H1 (cell line): ENCODE measurements at places on chromosomes 11 and 22. TPM values are rescaled to one million over a fixed set of nuclear protein-coding genes. Genes with fewer than 3 reads are reported as not detected.

The PAMR1 gene
- 3.0 TPM in 2 replicates for total RNA-seq

GRCh38 chr11:28677721-28678120 is 569.5 kb downstream of the METTL15 start:
- no peaks in the 10 kb centered on the region for H3K27me3 ChIP-seq
- no peak for DNase-seq
- no peak overlapping the region for H3K27ac ChIP-seq
- H3K36me3 ChIP-seq, result no peaks in the 10 kb centered on the region
- no peak overlapping the region for H3K4me3 ChIP-seq

DNA sequence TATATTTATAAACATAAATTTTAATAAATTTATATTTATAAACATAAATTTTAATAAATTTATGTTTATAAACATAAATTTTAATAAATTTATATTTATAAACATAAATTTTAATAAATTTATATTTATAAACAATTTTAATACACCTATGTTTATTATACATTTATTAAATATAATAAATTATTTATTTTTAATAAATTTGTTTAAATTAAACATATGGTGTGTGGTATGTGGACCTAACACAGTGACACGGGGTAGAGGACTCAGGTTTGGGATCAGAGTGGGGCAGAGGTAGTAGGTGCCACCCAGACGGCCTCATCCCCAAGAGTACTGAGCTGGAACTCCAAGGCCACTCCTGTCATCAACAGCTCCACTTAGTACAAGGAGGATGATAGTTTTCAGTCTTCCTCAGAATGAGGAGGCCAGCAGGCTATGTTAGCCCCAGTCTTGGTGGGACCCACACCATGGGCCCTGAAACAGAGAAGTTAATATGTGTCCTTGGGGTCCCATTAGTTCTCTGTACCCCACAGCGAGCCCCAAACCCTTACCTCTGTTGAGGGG is 46.7 kb upstream of the BID start:
- H3K27ac ChIP-seq, result no peak overlapping the region
- H3K27me3 ChIP-seq, result no peaks in the 10 kb centered on the region
- H3K36me3 ChIP-seq, result no peaks in the 10 kb centered on the region
- no peak for DNase-seq
- H3K4me1 ChIP-seq, result no peaks in the 10 kb centered on the region; the same call in 1 of the 2 replicates

DNA sequence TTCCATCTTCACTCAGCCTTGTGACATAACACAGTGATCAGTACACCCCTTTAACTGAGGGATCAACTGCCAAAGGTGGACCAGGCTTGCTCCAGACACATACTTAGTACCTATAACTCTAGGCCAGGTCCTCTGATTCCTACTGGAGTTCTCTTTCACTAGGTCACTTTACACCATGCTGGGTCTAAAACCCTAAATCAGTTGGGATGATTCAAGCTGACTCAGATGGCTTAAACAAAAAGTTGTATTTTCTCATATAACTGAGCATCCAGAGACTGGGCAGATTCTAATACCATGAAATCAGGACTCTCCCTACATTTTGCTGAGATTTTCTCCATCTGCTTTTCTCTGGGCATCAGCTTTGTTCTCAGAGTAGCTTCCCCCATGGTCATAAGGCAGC is 26.0 kb upstream of the FLI1 start:
- H3K27me3 ChIP-seq, result no peaks in the 10 kb centered on the region
- DNase-seq, result no peak
- H3K4me1 ChIP-seq, result no peaks in the 10 kb centered on the region

DNA sequence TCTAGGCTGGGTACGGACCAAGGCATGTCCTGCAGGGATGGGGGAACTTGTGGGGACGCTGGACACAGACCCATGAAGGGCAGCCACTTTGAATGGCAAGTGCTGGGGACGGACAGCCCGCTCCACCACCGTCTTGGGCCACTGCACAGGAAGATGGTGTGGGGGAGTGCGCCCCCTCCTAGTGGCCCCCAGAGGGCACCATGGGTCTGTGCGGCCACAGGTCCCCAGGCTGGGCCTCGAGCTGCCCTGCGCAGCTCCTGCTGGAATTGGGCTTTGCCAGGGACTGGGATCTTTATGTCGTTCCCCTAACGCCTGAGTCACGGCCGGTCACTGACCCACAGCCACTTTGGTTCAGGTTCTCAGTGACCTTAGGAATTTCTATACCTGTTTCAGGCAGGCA is 44.4 kb downstream of the NAT10 start:
- DNase-seq, result no peak
- H3K4me1 ChIP-seq, result no peaks in the 10 kb centered on the region
- H3K27me3 ChIP-seq, result no peaks in the 10 kb centered on the region
- H3K27ac ChIP-seq, result no peak overlapping the region

DNA sequence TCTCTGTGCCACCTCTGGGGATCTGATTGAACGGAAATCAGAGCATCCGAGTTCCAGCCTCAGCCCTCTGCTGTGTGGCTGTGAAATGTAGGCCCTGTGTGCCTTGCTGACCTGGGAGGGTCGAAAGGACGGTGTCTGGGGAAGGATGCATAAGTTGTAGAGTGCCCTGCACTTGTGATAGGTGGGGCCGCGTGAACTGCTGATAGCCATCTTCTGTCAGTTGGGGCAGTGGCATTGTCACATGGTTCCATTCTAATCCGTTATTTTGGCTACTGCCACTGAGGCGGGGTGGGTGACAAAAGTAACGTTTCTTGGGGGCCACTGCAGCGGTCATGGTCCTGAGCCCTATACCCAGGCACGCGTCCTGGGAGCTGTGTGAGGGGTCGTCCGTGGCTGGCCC is 63.4 kb downstream of the LRP5 start:
- no peak overlapping the region for H3K4me3 ChIP-seq
- H3K27me3 ChIP-seq, result no peaks in the 10 kb centered on the region
- no peak overlapping the region for H3K27ac ChIP-seq
- H3K4me1 ChIP-seq, result no peaks in the 10 kb centered on the region
- DNase-seq, result no peak
- H3K36me3 ChIP-seq, result no peaks in the 10 kb centered on the region

- DNase-seq, result peak; percentile 59
- H3K36me3 ChIP-seq, result no peaks in the 10 kb centered on the region
- no peak overlapping the region for H3K4me3 ChIP-seq
- peaks cover 3% of the 10 kb centered on the region for H3K4me1 ChIP-seq
- no peaks in the 10 kb centered on the region for H3K27me3 ChIP-seq
These were observed 549.1 kb downstream of the INSC start for GRCh38 chr11:15663777-15664218.

GRCh38 chr22:30078320-30079311 is 1.6 kb upstream of the HORMAD2 start:
- peaks cover 5% of the 10 kb centered on the region; the same call in 1 of the 2 replicates for H3K27me3 ChIP-seq
- DNase-seq, result no peak
- no peaks in the 10 kb centered on the region for H3K4me1 ChIP-seq
- H3K27ac ChIP-seq, result no peak overlapping the region

GRCh38 chr11:708511-708910 is 2.5 kb downstream of the EPS8L2 start:
- H3K27ac ChIP-seq, result no peak overlapping the region
- H3K27me3 ChIP-seq, result no peaks in the 10 kb centered on the region
- no peaks in the 10 kb centered on the region; the same call in 1 of the 2 replicates for H3K36me3 ChIP-seq
- no peak overlapping the region for H3K4me3 ChIP-seq

- H3K27ac ChIP-seq, result no peak overlapping the region
- DNase-seq, result no peak
- H3K27me3 ChIP-seq, result no peaks in the 10 kb centered on the region
- H3K4me1 ChIP-seq, result no peaks in the 10 kb centered on the region; the same call in 1 of the 2 replicates
- H3K4me3 ChIP-seq, result no peak overlapping the region
These were observed 303.6 kb downstream of the SOX6 start for GRCh38 chr11:16052750-16053149.

DNA sequence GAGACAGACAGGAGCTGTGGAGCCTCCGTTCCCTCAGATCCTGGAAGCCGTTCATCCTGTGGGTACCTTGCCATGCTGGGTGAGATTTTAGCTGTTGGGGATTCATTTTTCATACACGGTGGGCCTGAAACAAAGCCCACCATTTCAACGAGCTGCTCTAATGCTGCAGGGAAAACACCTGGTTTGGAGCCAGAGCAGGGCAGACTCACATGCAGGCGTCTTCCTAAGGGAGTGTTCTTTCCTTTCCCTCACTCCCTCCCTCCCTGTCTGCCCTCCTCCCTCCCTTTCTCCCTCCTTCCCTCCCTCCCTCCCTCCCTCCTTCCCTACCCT is 52.5 kb downstream of the CD6 start:
- H3K27ac ChIP-seq, result no peak overlapping the region
- no peaks in the 10 kb centered on the region for H3K4me1 ChIP-seq
- H3K4me3 ChIP-seq, result no peak overlapping the region
- H3K36me3 ChIP-seq, result no peaks in the 10 kb centered on the region
- H3K27me3 ChIP-seq, result peaks cover 2% of the 10 kb centered on the region; the same call in 1 of the 2 replicates
